Muscle of leg (tissue), 16 donors: ENCODE measurements at places on chromosomes 7 and 10.

DNA sequence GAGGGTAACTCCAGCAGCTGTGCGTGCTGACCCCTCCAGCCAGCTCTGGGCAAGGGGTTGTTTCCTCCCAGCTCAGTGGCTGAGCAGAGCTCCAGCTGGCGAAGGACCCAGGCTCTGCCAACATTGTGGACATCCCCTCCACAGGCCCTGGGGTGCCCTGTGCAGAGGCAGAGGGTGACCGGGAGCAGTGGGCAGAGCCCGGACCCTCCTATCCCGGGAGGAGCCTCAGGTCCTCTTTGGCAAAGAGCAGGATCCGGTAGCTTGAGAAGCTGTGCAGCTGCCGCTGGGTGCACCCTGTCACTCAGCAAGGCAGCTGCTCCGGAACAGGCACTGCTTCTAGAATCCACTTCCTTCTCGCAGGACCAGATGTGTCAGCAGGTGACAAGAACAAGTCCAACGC, 175.9 kb downstream of the EBF3 start:
- peak; percentile 79 for DNase-seq

DNA sequence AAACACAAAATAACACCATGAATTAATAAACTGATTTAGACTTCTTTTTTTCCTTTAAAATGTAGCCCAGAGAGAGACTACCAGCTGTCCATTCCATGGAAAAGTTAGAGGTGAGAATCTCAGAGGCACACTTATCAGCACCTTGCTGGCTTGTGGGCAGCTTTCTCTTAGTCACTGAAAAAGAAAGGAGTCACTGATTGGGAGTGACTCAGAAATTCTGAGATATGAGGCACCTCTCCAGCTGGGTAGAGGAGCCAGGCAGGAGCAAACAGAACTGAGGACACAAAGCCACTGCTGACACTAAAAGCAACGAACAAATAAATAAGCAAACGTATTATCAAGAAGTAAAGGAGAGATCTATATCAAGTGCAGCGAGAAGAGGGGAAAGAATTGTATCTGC, 310.6 kb downstream of the PARD3 start:
- no peak for DNase-seq

DNA sequence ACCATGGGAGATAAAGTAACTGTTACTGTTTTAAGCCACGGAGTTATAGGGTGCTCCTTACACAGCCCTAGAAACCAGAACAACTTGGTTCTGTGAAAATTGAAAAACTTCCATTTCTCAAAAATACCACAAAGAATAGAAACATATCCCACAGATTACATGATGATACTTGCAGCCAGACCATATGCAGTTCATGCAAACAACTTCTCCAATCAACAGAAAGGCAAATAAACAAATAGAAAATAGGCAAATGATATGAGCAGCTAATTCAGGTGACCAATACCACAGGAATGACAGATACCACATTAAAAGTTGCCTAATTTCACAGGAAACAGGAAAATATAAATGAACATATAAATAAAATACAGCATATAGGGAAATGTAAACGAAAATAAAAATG, 297.5 kb downstream of the HTR7 start:
- DNase-seq = no peak

DNA sequence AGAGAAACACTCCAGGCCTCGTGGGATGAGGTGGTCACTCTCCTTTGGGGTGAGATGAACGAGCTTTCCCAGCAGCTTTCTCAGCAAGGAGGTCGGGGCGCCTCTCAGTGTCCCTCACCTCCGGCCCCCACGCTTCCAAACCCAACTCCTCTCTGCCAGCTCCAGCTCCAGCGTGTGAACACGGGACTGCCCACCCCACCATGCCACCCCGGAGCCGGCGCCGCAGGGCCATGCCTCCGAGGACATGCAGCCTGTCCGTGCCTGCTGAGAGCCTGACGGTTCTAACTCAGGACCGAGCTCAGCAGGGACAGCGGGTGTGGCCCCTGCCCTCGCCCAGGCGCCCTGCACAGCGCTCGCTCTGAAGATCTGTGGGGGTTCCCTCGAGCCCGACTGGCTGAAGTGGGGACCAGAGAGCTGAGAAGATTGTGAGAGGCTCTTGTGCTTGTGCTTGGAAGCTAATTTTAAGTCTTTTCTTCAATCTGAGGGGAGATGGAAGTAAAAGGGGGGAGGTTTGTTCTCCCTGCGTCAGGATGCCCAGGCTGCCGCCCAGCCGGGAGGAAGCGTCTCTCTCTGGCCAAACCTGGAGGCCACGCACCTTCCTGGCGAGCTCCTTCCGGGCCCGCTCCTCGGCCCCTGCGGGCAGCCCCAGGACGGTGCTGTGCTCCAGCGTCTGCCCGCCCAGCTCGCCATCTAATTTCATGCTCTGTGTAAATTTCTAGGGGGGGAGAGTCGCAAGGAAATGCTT, 5.1 kb upstream of the ADAM8 start:
- DNase-seq = no peak

- DNase-seq = peak; percentile 41
Observed at GRCh38 chr10:17387861-17388503, 66.4 kb downstream of the ST8SIA6 start.

DNA sequence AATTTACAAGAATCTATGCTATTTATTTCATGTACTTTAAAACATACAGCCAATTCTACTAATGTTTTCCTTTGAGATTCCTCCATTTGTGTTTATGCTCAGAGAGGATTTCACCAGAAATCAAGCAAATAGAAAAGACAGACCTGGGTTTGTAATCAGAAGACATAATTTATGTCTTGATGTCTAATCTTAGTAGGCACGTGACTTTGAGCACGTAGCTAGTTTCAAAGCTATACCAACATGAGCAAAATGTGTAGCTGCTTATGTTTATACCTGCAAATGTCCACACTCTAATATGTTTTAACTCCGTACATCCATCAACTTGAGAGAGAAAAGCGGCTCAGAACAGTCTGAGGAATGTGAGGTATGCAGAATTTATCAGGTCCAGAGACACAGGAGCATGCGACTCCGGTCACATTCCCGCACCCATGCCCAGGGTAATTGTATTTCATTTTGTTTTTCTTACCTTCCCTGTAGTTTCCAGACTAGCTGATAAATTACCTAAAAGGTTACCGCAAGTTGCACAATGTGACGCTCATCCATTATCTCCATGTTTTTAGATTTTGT, 40.0 kb downstream of the SVOPL start:
- no peak for DNase-seq

DNA sequence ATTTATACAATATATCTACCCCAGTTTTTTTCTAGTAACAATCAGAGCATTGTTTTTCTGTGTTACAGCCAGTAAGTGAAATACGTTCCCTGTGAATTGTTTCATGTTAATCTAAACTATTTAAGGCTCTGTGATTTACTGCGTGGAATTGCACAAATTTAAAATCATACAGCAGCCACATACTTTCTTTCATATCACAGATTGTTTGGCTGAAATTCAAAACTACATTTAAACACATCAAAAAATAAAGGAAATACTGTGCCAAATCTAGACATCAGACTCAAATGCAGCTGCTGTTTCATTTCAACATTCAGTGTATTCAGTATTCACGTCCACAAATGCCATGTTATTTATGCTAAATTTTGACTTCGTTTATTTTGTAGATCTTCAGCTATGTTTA, 242.6 kb upstream of the HGF start:
- peak; percentile 13 for DNase-seq

GRCh38 chr7:12314199-12314598, 89.5 kb downstream of the VWDE start:
- DNase-seq = no peak

DNA sequence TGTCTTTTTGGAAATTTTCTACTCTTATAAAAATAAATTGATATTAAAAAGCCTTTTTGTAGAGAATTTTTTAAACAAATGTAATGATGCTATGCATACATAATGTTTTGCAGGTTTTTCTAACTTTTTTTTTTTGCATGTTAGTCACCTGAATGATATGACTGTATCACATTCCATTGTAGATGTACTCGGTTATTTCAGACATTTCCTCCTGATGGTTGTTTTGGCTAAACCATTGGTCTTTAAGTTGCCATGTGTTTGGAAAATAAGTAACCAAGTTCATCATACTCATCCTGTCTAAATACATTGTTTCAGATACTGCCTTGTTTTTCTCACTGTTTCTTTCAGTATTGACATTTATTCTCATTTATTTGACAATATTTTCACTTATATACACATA, 25.8 kb downstream of the NHLRC2 start:
- no peak for DNase-seq

- no peak for DNase-seq
Observed at GRCh38 chr10:78305311-78305710, 271.6 kb downstream of the RPS24 start.
